ENCODE measurements at places on chromosomes 13 and 19. TPM values are rescaled to one million over a fixed set of nuclear protein-coding genes. Genes with fewer than 3 reads are reported as not detected.

RB1 gene
- total RNA-seq: 36.7 TPM

NLRP8 gene
- total RNA-seq: not detected

IGFL2 gene
- not detected for total RNA-seq

MADCAM1 gene
- 0.57 TPM for total RNA-seq

HIF3A gene
- total RNA-seq: 0.98 TPM

PCDH17 gene
- 0.02 TPM for total RNA-seq

CLEC17A gene
- total RNA-seq: not detected

WDR88 gene
- not detected for total RNA-seq

KLK6 gene
- 40.5 TPM for total RNA-seq

PRPF31 gene
- 99.0 TPM for total RNA-seq

TMEM86B gene
- total RNA-seq: 10.6 TPM

PSPN gene
- total RNA-seq: 3.4 TPM

- no peak for DNase-seq
Observed at GRCh38 chr19:44530777-44531176, 1.3 kb upstream of the CEACAM20 start.

- no peak for DNase-seq
Observed at GRCh38 chr19:43789029-43789428, 8.3 kb upstream of the KCNN4 start.

DNA sequence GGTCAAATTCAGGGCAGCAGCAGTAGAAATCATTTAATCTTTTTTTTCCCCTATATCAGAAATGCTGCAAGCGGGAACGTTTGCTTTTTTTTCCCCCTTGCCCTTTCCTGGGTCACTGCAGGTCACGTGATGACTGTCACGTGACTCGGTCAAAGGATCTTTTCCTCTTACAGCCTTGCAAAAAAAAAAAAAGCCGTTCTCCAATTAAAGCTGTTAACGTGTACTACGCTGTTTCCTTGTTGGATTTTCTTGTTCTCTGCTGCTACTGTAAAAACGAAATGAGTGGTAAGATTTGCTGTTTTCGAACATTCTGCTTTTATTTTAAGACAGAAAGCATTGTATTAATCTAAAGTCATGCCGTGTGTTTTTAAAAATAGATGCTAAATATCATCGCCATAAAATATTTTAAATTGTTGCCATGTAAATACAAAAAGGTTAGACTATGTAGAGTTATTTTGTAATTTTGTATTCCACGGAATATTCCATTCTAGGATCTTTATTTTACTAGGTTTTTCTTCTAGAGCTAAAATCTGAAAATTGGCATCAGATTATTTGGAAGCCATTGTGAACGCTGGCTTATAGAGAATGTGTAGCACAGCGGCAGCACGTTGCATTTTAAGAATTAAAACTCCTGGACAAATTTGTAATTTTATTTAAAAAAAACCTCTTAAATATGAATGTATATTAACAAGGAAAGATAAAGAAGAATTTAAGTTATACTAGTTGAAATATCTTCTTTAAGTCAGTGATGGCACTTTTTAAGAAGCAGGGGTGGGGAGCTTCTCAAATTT lies 109.8 kb upstream of the MLNR start:
- DNase-seq: peak; percentile 83

- no peak for DNase-seq
Observed at GRCh38 chr13:113766035-113766800, 7.2 kb downstream of the TMEM255B start.

GRCh38 chr13:102977471-102977870 lies 88.7 kb downstream of the SLC10A2 start:
- no peak for DNase-seq

GRCh38 chr19:48714759-48715675 lies 4.5 kb downstream of the MAMSTR start:
- DNase-seq: no peak

DNA sequence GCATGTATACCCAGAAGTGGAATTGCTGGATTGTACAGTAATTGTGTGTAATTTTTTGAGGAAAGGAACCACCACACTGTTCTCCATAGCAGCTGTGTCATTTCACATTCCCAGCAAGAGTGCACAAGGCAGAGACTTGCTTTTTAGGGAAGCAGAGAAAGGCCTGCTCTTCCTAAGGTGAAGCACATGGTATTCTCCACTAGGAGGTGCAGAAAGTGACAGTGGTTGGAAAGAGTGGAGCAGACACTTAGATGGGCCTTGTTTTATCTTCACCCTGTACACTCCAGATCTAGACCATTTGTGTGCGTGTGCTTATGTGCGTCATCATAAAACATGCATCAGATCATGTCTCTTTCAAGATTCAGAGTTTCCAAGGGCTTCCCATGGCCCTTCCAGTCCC lies 35.0 kb downstream of the FAM124A start:
- DNase-seq: no peak

- DNase-seq: no peak
Observed at GRCh38 chr19:47158879-47159503, 28.4 kb downstream of the SAE1 start.

- no peak for DNase-seq
Observed at GRCh38 chr13:36211567-36211966, 2.8 kb downstream of the SOHLH2 start.

DNA sequence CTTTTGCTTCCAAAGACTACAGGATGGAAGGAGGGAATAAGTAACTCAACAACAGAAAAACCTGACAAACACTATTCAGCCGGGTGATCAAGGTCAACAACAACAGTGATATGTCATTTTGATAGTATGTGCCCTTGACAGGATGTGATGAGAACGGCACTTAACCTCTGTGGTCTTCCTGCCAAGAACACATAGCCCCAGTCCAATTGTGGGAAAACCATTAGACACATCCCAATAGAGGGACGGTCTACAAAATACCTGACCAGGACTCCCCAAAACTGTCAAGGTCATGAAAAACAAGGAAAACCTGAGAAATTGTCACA lies 43.1 kb upstream of the AMER2 start:
- no peak for DNase-seq

- DNase-seq: no peak
Observed at GRCh38 chr19:56681702-56682101, 10.1 kb upstream of the ZNF835 start.

- no peak for DNase-seq
Observed at GRCh38 chr13:113898391-113898790, 34.5 kb upstream of the GAS6 start.

GRCh38 chr19:53957448-53958167 lies 5.1 kb upstream of the CACNG8 start:
- no peak for DNase-seq

GRCh38 chr19:36125557-36125956 lies 10.3 kb downstream of the TBCB start:
- DNase-seq: no peak

GRCh38 chr19:11338121-11338520 lies 1.3 kb downstream of the RAB3D start:
- DNase-seq: no peak

GRCh38 chr13:20497006-20497775 lies 28.5 kb downstream of the CRYL1 start:
- DNase-seq: no peak

DNA sequence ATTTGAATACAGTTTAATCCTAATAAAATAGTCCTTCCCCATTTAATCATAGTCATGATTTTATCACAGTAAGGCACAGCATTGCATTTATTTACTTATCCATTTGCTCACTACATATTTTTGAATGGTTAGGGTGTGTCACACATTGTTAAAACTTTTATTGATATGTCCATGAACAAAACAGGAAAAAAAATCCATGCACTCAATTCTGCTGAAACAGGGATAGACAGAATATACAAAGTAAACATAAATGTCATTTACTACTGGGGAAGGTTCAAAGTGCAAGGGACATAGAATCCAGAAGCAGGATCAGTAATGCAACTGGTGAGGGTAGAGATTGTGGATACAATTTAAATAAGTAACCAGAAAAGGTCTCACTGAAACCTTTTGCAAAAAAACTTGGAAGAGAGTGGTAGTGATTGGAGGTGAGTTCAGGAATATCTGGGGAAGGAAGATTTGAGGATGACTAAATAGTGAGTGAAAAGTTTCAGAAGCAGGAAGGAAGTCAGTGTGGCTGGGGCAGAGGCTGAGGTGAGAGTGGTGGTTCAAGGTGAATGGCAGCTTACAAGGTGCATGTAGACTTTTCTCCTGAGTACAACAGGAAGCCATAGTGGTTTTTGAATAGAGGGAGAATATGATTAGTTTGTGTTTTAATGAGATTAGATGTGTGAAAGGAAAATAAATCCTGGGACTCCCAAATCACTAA lies 387.2 kb upstream of the ATXN8OS start:
- DNase-seq: no peak

DNA sequence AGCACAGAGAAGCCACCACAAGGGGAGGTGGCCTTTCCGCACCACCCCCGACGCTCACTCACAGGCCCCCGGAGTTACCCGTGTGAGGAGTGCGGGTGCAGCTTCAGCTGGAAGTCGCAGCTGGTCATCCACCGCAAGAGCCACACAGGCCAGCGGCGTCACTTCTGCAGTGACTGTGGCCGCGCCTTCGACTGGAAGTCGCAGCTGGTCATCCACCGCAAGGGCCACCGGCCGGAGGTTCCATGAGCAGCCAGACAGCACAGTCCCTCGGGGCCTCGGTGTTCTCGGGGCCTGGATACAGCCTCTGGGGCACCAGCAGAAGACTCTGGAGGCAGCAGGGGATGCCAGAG lies 4.3 kb downstream of the ZNF446 start:
- no peak for DNase-seq

DNA sequence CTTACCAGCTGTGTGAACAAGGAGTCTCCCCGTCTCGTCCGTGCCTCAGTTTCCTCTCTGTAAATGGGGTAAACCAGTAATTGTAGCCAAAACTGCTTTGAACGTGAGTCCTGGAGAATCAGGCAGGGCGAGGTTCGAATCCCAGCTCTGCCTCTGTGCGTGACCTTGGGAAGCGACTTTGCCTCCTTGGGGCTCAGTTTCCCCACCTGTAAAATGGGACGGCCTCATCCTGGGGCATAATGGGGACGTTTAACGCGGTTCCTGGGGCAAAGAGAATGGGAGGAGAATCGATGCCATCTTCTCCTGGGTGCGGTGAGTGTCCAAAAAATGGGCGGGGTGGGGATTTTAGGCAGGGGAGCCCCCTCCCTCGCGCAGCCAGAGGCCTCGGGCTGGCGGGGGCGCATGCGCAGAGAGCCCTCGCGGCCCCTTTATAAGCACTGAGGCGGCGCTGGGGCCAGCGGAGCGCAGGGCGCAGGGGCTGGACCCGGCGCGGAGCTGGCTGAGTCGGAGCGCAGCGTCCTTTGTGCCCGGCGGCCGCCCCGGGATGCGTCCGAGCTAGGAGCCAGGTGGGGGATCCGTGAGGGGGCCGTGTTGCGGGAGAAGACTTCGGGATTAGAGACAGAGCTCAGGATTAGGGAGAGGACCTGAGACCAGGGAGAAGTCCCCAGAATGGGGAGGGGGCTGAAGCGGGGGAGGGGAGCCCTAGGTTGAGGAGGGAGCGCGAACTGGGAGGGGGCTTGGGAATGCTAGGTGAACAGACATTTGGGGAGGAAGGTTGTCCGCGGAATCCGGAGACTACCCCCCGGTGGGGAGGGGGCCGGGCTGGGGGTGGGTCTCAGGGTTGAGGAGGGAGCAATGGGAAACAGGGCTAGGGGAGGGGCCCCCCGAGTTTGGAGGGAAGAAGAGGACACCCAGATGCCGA lies at the start of gene NCAN:
Gene NCAN (plus strand): TSS at position 460 of the 922 bp plus-strand sequence. CDS start 4,996 bp downstream, outside the sequence.
- DNase-seq: no peak

DNA sequence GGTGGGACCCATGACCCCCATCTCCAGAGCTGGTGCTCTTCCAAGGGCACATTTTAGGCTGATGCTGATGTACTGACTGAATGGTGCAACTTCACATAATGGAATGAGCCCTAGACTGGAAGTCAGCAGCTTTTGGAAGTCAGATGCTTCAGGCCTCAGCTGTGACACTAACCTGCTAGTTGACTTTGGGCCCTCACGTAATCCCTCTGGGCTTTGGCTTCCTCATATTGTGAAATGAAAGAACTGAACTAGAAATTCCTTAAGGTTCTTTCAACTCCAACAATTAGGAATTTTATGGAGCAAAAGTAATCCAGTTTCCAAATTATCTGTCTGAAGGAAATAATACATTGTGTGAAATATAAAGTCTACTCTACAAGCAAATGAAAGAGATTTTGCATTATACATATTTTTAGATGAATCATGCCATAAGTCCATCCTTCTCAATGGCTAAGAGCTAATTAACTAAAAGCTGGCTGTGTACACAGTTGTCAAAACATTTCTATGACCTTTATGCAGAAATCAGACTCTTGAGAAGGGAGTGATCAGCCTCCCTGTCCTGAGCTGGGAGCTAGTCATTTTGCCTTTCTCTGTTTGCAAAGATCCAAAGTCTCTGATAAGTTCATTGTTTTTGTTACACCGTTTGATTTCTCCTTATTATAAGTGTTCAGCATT lies 204.2 kb downstream of the DCLK1 start:
- DNase-seq: no peak
